ENCODE measurements at places on chromosomes 5 and 9.
A peak's percentile ranks its signal among the peaks of the same experiment; 100 is the strongest.

DNA sequence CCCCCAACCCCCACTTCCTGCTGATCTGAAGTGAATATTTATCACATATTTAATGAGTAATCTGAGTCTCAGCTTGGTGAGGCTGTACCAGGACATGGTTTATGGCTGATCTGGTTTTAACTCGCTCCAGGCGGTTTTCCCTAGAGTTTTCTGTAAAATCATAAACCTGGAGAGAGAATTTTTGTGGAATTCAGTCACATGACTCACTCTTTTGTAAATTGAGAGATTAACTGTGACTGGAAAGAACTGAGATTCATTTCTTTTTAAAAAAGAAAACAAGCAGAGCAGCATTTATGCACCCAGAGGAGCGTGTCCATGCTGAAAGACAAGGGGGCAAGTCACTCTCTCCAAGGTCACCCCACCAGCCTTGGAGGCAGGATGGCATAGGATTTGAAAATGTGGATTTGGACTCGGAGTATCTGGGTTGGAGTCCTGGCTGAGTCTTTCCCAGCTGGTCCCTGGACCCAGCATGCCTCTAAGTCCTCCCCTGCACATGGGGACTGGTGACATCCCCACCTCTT, 81.8 kb downstream of the ZNF618 start:
- DNase-seq, result peak; percentile 86

GRCh38 chr9:18564018-18564880, 90.3 kb downstream of the ADAMTSL1 start:
- DNase-seq, result no peak

GRCh38 chr5:73625372-73625943, 538 bp upstream of the ARHGEF28 start:
- DNase-seq, result no peak

GRCh38 chr5:159899067-159900049, 16.9 kb upstream of the ADRA1B start:
- DNase-seq, result peak; percentile 17

GRCh38 chr5:1555011-1555807, 31.4 kb upstream of the LPCAT1 start:
- DNase-seq, result peak; percentile 100

- no peak for DNase-seq
Observed at GRCh38 chr5:98076501-98076900, 697.0 kb upstream of the RGMB start.

- no peak for DNase-seq
Observed at GRCh38 chr5:101605700-101606099, 690.4 kb downstream of the SLCO4C1 start.

- no peak for DNase-seq
Observed at GRCh38 chr9:93071464-93071863, 13.0 kb downstream of the SUSD3 start.

GRCh38 chr9:4964540-4964939, 20.5 kb upstream of the JAK2 start:
- DNase-seq, result no peak

- no peak for DNase-seq
Observed at GRCh38 chr5:55385227-55385626, 77.4 kb downstream of the MTREX start.

GRCh38 chr9:109452761-109453160, 45.3 kb downstream of the PTPN3 start:
- peak; percentile 80 for DNase-seq

GRCh38 chr5:115267617-115268016, 4.9 kb upstream of the PGGT1B start:
- DNase-seq, result peak; percentile 22

GRCh38 chr9:134068744-134069479, 1.1 kb upstream of the BRD3 start:
- no peak for DNase-seq

DNA sequence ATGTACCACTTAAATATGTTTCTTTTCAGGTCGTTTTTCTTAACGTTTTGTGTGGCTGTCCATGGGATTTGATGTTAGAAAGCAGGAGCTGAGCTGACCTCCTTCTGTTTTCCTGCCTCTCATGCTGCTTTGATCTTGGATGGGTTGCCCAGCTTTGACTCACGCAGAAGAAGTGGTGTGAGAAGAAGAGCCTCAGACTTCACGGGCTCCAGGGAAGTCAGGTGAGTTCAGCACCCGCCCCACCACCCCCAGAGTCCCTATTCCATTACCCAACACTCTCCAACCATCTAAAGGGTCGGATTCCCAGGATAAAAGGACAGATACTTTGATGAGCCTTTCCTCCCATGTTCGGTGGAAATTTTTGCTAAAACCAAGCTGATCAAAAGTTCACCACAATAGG, 373.4 kb downstream of the IRX2 start:
- no peak for DNase-seq

GRCh38 chr5:35853631-35854030, 3.1 kb upstream of the IL7R start:
- DNase-seq, result no peak

- no peak for DNase-seq
Observed at GRCh38 chr5:14577079-14577725, 4.4 kb upstream of the OTULINL start.

GRCh38 chr9:91036826-91037510, 235.3 kb downstream of the SYK start:
- DNase-seq, result peak; percentile 90

- no peak for DNase-seq
Observed at GRCh38 chr5:62115014-62115413, 191.0 kb upstream of the KIF2A start.

DNA sequence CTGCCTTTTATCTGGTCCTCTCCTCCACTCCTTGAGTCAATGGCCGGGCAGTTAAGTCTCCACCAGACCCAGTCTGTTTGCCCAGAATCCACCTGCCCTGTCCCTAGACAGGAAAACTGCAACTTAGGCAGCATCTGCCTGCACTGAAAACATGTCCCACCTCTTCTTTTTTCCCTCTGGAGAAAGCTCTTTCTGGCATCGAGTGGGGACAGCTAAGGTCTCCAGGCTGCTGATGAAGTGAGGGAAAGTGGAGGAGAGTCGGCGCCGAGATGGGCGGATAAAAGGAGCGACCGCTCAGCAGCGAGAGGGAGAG, 243 bp upstream of the SHISAL2B start:
- no peak for DNase-seq

Measured in RCC 7860 (cell line).